ENCODE measurements at places on chromosomes 5 and 9.

DNA sequence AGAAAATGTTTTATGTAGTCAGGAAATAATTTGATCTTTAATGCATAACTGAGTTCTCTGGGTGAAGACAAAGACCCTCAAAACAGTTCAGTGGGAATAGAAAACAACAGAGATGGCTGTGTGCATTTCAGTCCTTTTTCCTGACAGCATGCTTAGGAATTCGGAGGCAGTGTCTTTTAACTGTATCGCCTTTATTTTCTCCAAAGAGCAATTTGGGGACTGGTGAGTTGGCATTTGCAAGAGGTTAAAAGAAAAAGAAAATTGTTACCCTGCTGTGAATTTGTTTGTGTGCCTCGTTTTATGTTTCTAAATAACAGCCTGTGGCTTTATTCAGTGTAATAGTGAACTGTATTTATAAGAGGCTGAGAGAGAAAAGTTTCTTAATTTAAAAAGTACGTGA, 227.8 kb upstream of the DMAC1 start:
- no peak for DNase-seq

DNA sequence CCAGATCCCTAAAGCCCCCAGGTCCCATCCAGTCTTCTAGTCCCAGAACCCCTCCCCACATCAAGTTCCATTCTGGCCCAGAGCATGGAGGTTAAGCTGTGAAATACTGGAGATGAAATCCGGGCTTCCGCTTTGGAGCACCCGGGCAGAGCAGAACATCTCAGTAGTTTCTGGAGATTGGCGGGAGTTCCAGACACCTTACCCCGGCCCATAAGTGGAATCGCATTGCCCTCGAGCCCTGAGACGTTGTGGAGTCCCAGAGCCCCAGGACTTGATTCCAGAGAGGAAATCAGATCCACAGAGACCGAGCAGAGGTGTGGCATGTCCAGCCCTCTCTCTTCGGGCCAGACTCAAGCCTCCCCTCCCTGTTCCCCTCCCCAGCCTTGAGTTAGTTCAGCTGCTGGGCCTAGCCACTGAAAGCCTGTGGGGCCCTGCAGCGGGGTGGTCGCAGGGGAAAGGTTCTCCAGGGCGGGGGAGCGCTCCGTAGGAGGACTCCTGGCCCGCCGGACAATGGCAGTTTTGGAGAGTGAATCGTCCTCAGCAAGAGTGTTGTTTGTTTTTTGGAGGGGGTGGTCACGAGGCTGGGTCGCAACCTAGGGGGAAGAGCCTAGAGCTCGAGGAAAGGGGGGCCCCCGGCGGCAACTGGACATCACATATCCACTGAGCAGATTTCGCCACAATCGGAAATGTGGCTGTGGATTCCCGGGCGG, 1.0 kb upstream of the PAX5 start:
- DNase-seq: no peak

DNA sequence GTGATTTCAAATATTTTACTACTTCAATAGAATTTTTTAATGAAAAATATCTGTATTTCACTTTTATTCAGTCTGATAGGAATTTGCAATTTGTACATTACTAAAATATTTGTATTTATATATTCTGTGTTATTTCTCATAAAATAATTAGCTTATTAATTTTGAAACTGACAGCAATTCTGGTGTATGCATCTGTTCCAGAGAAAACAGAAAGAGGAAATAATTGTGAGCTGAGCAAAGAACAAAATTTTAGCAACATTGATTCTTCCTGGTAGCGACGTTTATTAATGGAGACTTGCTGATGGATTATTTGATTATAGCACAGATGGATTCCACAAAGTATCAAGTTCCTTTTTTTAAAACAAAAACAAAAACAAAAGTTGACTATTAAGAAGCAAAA, 61.0 kb downstream of the ST8SIA4 start:
- no peak for DNase-seq

- DNase-seq: no peak
These were observed 536.5 kb upstream of the GRIA1 start for GRCh38 chr5:152953788-152954483.

GRCh38 chr9:36897478-36897877, 136.6 kb downstream of the PAX5 start:
- no peak for DNase-seq

DNA sequence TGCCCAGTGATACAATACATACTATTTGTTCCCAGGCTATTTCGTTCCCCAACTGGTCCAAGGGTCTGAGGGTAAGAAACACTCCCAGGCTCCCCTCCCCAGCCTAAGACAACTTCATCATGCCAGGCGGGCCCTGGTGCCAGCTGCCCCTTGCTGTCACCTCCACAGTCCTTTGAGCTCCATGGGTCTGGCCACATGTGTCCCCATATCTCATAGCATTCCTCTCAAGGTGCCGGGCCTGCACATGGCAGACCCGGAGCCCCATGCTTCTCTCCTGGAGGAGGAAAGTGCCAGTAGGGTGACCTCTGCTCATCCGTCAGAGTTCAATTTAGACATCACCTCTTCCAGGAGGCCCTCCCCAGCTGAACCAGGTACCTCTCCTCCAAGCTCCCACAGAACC, 120.5 kb downstream of the C5orf15 start:
- no peak for DNase-seq

DNA sequence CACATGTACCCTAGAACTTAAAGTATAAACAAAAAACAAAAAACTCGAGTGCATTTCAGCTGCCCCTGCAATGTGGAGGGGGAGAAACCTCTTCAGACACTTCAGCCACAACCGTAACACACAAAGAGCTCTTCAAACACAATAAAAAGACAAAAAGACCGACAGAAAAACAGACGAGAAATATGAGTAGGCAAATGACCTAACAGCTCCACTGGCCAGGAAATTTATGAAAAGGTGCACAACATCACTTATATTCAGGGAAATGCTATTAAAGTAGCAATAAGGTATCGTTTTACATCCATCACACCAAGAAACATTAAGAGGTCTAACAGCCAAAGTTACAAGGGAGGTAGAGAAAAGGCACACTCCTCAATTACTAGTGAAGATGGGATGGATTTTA, 6.2 kb downstream of the ZBED3 start:
- no peak for DNase-seq

- no peak for DNase-seq
These were observed 14.9 kb upstream of the GABRG2 start for GRCh38 chr5:162052676-162053075.

DNA sequence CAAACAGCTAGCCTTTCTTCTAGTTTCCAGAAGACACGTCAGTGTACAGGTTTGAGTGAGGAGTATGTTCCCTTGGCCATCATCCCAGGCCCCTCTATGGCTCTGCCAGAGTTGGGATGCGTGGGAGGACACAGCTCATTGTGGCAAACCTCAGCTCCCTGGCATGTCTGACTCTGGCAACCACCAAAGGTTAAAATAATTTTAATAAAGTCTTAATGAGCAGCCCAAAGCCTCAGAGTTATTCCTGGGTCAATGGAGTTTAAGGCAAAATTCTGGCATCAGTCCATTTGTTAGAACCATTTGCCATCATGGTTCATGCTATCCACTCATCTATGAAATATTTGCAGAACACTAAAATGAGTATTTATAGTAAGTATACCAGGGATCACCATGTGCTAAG, 79.8 kb upstream of the PAPPA start:
- no peak for DNase-seq

- DNase-seq: no peak
These were observed 22.1 kb upstream of the MARCHF6 start for GRCh38 chr5:10331341-10331796.

GRCh38 chr9:75063556-75064305, 24.2 kb downstream of the NMRK1 start:
- peak; percentile 12 for DNase-seq

- no peak for DNase-seq
These were observed 16.3 kb downstream of the LPCAT1 start for GRCh38 chr5:1507457-1507856.

GRCh38 chr5:6686501-6686900, 26.7 kb upstream of the TENT4A start:
- DNase-seq: no peak

GRCh38 chr5:43233946-43234345, 41.9 kb downstream of the NIM1K start:
- no peak for DNase-seq

DNA sequence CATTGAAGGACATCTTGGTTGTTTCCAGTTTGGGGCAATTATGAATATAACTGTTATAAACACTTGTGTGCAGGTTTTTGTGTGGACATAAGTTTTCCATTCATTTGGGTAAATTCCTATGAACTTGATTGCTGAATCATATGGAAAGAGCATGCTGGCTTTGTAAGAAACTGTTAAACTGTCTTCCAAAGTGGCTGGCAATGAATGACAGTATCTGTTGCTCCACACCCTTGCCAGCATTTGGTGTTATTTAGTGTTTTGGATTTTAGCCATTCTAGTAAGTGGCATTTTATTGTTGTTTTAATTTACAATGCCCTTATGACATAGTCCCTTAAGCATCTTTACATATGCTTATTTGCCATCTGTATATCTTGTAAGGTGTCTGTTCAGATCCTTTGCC, 29.8 kb upstream of the UGT3A2 start:
- DNase-seq: no peak

DNA sequence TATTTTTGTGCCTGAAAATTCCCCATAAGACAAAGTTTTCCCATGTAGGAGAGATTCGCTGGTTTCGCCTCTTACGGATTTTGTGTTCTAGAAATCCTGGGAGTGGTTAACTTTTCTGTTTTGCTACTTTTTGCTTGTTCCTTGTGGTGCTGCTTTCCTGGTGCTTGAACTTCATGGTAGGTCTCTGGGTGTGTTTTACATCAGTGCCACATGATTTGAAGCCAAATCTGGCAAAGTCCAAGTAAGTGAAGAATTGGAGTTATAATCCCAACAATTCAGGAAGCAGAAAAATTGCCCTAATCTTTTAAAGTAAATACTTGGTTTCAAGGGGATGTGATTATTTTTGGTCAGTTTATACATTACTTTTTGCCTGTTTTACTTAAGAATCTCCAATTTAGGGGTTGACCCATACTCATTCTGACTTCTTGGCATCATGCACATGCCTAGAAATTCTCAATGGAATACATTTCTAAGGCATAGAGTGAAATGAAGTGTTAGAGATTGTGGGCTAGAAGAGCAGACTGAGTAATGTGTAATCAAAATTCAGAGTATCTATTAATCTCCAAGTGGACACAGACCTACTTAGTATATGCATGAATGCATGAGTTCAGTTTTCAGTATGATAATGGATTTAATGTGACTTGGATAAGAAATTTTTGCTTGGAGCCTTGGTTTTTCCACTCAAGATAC, 189.7 kb downstream of the CSNK1G3 start:
- no peak for DNase-seq

DNA sequence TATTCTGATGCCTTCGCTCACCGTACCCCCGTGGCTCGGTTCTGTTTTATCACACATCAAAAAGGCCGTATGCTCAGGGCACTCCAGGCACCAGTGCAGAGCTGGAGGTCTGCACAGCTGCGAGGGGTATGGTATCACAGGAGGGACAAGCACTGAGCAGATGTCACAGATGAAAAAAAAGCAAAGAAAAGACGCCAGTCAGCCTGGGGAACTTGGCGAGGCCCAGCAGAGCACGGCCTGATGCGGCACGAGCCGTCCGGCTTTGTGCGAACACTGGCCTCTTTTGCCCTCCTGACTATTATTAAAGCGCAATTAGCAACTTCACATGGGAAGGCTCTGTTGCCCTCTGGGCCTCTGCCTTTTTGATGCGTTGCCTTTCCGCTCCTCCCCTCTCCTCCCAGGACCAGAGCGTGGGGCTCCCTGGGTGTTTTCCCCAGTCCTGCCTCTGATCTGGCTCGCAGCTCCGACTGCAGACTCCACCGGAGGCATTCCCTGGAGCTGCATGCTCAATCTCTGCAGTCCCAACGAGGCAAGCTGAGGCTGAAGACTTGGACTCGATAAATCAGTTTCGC, 44.4 kb downstream of the AK8 start:
- DNase-seq: peak; percentile 59

DNA sequence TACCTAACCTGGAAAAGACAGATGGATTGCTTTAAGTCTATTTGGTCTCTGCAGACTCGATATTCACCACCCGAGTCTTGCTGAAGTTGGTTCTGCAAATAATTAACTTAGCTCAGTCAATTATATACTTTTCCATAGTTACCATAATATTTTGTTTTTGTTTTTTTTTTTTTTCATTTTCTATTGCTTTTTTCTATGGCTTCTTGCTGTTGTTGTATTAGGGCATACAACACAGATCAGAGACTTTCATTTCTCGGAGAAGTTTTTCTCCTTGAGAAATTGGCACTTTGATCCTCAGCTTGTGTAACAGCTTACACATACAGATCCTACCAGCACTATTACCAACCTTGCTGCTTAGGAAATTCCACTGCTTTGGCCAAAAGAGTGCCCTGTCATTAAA, 88.0 kb downstream of the GPR21 start:
- no peak for DNase-seq

DNA sequence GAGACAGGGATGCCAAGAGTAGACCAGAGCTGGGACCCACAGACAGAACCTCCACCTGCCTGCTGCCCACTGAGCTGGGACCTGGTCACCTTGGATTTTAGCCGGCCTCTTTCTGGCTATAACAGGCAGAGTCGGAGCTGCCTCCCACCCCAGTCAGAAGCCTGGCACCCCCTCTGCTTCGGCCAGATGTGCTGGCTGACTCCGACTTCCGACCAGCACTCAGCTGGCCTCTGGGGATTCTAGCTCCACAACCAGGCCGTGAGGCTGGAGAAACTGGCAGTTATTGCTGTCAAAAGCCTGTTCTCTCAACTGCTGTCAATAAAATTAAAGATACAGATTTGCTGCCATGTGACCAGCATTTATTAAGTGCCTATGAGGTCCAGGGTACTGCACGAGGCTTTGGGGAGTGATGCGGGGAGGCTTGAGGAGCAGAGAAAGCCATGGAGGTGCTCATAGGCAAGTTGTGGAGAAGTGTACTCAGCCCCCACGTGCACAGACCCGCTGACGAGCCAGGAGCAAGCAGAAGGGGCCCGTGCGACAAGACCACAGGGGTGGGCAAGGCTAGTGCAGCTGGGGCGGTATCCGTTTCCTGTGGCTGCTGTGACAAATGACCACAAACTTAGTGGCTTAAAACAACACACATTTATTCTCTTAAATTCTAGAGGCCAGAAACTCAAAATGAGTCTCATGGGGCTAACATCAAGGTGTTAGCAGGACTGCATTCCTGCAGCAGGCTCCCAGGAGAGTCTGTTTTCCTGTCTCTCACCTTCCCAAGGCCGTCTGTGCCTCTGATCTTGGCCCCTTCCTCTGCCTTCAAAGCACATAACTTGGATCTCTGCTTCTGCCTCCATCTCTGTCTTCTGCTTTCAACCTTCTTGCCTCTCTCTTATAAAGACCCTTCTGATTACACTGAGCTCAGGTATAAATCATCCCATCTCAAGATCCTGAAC, 13.1 kb downstream of the GFI1B start:
- DNase-seq: no peak

DNA sequence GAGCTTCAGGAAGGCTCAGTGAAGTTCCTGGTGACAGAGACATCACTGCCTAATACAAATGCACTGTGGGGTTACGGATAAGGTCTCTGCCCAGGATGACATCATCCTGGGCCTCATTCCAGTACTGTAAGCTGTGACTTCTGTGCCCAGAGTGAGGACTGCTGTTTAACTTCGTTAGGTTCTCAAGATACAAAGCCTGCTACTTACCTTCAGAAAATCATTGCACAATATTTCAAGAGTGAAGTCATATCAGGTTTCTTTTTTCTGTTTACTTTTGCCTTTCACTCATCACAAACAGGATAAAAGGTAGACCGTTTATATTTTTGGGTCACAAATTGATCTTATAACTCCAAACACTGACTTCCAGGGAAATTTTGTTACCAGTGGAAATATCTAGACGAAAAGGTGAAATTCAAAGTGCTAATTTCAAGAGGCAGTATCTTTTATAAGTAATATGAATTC, 241.2 kb downstream of the PIK3R1 start:
- DNase-seq: no peak

GRCh38 chr5:128466980-128467379, 71.1 kb downstream of the FBN2 start:
- no peak for DNase-seq
